Lung (tissue), 17 donors: ENCODE measurements at places on chromosomes 13 and 19. TPM values are rescaled to one million over a fixed set of nuclear protein-coding genes. Genes with fewer than 3 reads are reported as not detected.

OR7C1 gene
- polyA plus RNA-seq, result 0.01 TPM

TUBB4A gene
- polyA plus RNA-seq, result 0.08 TPM

ZNF575 gene
- polyA plus RNA-seq, result 0.48 TPM

KLK5 gene
- not detected for polyA plus RNA-seq

CEACAM19 gene
- 4.7 TPM for polyA plus RNA-seq

NEK5 gene
- polyA plus RNA-seq, result 2.5 TPM

DNA sequence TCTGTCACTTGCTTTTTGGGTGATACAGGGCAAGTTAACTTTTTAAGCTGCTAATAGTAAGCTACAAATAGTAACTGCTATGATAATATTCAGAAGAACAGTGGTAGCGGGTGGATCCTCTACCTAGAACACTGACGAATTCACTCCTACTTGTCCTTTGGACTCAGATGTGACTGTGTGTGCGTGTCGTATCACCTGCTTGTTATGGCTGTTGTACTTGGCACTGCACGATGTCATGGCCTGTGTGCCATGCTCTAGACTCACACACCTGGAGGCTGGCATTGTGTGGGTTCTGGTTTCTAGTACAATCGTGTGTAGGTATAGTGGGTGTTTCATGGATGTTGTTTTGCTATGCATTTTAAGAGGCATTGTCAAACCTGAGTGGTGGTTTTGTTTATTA is 130.8 kb downstream of the ATP8A2 start:
- H3K4me1 ChIP-seq, result no peaks in the 10 kb centered on the region
- no peaks in the 10 kb centered on the region for H3K27me3 ChIP-seq
- no peaks in the 10 kb centered on the region for H3K36me3 ChIP-seq
- H3K27ac ChIP-seq, result no peak overlapping the region

GRCh38 chr13:95496485-95496884 is 56.0 kb upstream of the CLDN10 start:
- H3K4me1 ChIP-seq, result peaks cover 2% of the 10 kb centered on the region
- no peaks in the 10 kb centered on the region for H3K36me3 ChIP-seq
- no peaks in the 10 kb centered on the region for H3K27me3 ChIP-seq
- no peak overlapping the region for H3K4me3 ChIP-seq
- no peak for DNase-seq

DNA sequence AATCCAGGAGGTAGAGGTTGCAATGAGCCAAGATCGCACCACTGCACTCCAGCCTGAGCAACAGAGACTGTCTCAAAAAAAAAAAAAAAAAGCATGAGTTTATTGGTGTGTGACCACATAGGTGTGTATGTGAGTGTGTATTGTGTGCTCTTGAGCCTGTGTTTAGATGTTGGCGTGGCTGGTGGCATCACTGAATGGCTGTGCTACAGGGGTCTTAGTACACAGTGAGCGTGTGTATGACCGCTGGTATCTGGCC is 2.5 kb downstream of the SLC1A5 start:
- H3K36me3 ChIP-seq, result no peaks in the 10 kb centered on the region
- H3K4me3 ChIP-seq, result peak overlapping the region; percentile 67
- peaks cover 32% of the 10 kb centered on the region for H3K4me1 ChIP-seq
- DNase-seq, result no peak
- H3K27me3 ChIP-seq, result no peaks in the 10 kb centered on the region

DNA sequence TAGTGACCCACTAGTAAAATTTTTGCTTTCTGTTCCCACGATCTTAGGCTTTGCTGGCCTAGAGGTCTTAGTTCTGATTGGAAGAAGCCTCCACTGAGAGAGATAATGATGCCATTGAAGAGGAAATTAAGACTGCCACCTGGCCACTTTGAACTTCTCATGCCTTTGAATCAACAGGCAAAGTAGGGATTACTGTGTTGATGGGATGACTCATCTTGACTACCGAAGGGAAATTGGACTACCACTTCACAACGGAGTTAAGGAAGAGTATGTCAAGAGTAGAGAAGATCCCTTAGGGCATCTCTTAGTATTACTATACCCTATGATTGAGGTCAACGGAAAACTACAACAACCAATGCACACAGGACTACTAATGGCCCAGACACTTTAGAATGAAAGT is 12.7 kb upstream of the FREM2 start:
- H3K4me1 ChIP-seq, result no peaks in the 10 kb centered on the region
- no peaks in the 10 kb centered on the region for H3K27me3 ChIP-seq
- H3K36me3 ChIP-seq, result no peaks in the 10 kb centered on the region
- DNase-seq, result no peak
- no peak overlapping the region for H3K4me3 ChIP-seq
- H3K27ac ChIP-seq, result no peak overlapping the region

DNA sequence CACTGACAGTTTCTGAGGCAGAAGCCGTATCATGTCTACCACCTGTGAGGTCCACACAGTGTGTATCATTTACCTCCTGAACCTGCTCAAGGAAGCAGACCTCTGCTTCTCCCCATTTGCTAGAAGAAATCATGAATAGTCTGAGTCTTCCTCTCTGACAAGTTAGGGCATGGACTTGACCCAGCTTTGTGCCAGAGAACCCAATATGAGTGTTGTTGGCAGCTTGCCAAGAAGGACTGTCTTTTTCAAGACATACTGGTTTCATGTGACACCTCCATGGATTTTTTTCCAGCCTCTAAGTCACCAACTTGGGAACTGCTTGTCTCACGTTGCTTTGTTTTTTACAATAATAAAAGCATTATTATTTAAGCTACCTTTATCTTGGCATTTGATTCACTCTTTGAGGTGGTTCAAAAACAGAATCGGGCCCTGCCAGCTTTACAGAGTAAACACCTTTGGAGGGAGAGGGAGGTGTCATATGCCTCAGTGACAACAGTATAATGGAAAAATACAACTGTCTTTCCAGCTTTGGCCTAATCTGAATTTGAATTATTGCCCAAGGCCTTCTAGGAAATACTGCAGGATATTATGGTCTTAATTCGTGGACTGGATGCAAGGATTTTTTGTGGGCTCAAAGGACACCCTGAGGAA is 9.6 kb downstream of the ZNF211 start:
- H3K4me3 ChIP-seq, result no peak overlapping the region
- no peak for DNase-seq
- no peaks in the 10 kb centered on the region for H3K4me1 ChIP-seq
- H3K36me3 ChIP-seq, result peaks cover 55% of the 10 kb centered on the region
- no peak overlapping the region for H3K27ac ChIP-seq
- no peaks in the 10 kb centered on the region for H3K27me3 ChIP-seq

DNA sequence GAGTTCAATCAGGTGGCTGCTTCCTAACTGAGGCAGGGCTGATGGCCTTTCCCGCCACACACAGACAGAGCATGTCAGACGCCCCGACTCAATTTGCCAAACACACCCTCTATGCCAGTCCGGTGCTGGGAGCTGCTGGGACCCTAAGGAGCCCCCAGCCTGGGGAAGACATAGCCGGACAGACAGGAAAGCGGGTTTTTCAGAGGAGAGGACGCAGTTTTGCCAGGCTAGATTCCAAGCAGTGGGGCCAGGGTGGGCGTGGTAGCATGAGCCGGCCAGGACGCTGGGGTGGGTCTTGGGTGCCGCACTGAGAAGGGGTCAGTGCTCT is 19.8 kb downstream of the MAST3 start:
- no peaks in the 10 kb centered on the region for H3K27me3 ChIP-seq
- H3K27ac ChIP-seq, result no peak overlapping the region
- peaks cover 13% of the 10 kb centered on the region for H3K4me1 ChIP-seq
- no peak for DNase-seq

DNA sequence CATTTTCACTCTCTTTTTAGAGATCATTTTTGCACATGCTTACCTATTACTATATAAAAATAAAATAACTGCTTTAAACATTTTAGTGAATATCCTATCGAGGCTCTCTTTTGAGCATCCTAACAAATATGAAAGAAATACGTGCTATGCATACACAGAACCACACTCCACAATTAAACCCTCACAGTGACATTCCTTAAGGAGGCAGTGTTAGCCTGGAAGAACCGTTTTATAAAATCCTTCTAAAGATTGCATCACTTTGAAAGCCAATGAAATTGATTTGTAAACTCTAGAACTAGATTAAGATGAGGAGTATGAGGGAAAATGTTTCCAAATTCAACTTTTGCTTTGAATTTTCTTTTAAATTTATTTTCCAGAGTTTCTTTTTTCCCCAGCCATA is 11.1 kb upstream of the ENOX1 start:
- DNase-seq, result no peak
- H3K27me3 ChIP-seq, result no peaks in the 10 kb centered on the region
- H3K36me3 ChIP-seq, result no peaks in the 10 kb centered on the region
- H3K27ac ChIP-seq, result no peak overlapping the region
- H3K4me1 ChIP-seq, result no peaks in the 10 kb centered on the region
- H3K4me3 ChIP-seq, result no peak overlapping the region

DNA sequence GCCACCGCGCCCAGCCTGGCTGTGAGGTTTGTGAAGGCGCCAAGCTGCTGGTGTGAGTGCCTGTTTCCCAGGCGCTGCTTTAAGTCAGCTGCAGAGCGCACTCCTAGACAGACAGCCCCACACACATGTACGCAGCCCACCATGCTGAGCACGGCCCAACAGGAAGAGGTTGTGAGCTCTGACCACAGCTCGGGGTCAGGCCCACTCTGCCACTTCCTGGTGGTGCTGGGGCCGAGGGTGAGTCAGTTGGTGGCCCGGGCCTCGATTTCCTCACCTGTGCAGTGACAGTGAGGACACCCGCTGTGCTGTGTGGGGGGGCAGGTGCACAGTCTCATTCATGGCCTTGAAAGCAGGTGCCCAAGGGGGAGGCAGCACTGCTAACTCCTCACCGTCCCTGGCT is 106.7 kb downstream of the KDM4B start:
- no peak overlapping the region for H3K4me3 ChIP-seq
- no peaks in the 10 kb centered on the region for H3K4me1 ChIP-seq
- no peak for DNase-seq
- H3K36me3 ChIP-seq, result peaks cover 11% of the 10 kb centered on the region

DNA sequence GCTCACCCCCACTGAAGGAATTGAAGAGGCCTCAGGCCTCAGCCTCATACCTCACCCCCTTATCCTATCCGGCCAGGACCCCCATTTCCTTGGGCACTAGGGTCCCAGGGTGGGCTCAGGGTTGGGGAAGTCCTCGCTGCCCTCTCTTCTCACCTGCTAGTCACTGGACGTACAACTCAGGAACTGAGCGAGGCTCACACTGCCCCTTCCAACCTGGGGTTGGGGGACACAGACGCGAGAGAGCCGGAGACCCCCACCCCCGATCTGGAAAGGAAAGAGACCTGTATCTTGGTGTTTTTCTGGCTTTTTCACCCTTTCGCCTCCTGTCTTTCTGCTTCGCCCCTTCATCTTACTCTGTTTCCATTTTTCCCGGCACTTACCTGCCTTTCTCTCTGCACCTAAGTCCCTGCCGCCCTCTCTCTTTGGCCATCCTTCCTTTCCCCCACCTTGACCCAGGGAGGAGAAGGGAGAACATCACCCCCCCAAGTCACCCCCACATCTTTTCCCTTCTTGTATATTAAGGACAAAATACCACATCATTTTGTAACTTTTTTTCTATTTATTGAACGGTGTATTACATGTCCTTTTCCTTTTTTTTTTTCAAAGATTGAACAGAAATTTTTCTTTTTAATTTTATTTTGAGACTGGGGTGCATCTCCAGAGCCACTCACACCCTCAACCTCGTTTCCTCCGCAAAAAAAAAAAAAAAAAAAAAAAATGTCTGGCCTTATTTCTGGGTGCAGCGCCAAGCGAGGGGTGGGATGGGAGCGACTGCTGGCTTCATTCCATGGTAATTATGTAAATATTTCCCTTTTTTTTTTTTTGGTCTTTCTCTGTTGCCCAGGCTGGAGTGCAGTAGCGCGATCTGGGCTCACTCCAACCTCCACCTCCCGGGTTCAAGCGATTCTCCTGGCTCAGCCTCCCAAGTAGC is 36.6 kb downstream of the ZSWIM4 start:
- peaks cover 7% of the 10 kb centered on the region for H3K4me1 ChIP-seq
- peak; percentile 68 for DNase-seq
- H3K27me3 ChIP-seq, result no peaks in the 10 kb centered on the region
- H3K4me3 ChIP-seq, result no peak overlapping the region
- no peak overlapping the region for H3K27ac ChIP-seq
- peaks cover 42% of the 10 kb centered on the region for H3K36me3 ChIP-seq

GRCh38 chr19:12484011-12484370 is 625 bp downstream of the ZNF709 start:
- H3K4me1 ChIP-seq, result peaks cover 7% of the 10 kb centered on the region
- no peaks in the 10 kb centered on the region for H3K27me3 ChIP-seq
- H3K27ac ChIP-seq, result peak overlapping the region; percentile 78
- H3K36me3 ChIP-seq, result peaks cover 2% of the 10 kb centered on the region
- peak overlapping the region; percentile 93 for H3K4me3 ChIP-seq

- no peak overlapping the region for H3K4me3 ChIP-seq
- no peak overlapping the region for H3K27ac ChIP-seq
- no peaks in the 10 kb centered on the region for H3K36me3 ChIP-seq
- peaks cover 49% of the 10 kb centered on the region for H3K4me1 ChIP-seq
- no peaks in the 10 kb centered on the region for H3K27me3 ChIP-seq
- peak; percentile 98 for DNase-seq
These were observed 11.0 kb downstream of the TSHZ3 start for GRCh38 chr19:31338069-31338776.

- DNase-seq, result no peak
- H3K4me3 ChIP-seq, result no peak overlapping the region
- no peak overlapping the region for H3K27ac ChIP-seq
- no peaks in the 10 kb centered on the region for H3K27me3 ChIP-seq
These were observed 1322.0 kb downstream of the EFNB2 start for GRCh38 chr13:105213512-105213911.

- no peak for DNase-seq
- H3K4me3 ChIP-seq, result no peak overlapping the region
- H3K4me1 ChIP-seq, result peaks cover 1% of the 10 kb centered on the region
These were observed 160.7 kb downstream of the LMO7 start for GRCh38 chr13:75796825-75797224.

DNA sequence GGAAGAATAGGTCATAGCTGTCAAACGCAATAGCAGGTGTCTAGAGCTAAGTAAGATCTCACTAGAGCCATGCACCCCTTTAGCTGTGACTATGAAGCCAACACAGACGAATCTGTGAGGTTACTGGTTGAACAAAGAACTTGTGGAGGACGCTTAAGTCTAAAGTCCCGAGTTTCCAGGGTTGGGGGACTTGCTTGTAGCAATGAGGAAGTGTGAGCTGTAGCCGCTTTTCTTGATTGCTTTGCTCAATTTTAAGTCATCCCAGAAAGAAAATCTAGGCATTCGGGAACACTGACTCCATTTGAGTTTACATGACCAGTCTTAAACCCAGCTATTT is 1.6 kb downstream of the GPC5 start:
- DNase-seq, result peak; percentile 19
- no peak overlapping the region for H3K4me3 ChIP-seq
- no peaks in the 10 kb centered on the region for H3K36me3 ChIP-seq
- H3K4me1 ChIP-seq, result no peaks in the 10 kb centered on the region

GRCh38 chr13:23427342-23427843 is 6.1 kb downstream of the SACS start:
- H3K27me3 ChIP-seq, result peaks cover 2% of the 10 kb centered on the region
- no peak overlapping the region for H3K27ac ChIP-seq
- no peaks in the 10 kb centered on the region for H3K4me1 ChIP-seq
- no peaks in the 10 kb centered on the region for H3K36me3 ChIP-seq

GRCh38 chr13:29537736-29538651 is 57.5 kb downstream of the SLC7A1 start:
- H3K4me3 ChIP-seq, result no peak overlapping the region
- no peaks in the 10 kb centered on the region for H3K27me3 ChIP-seq
- H3K36me3 ChIP-seq, result no peaks in the 10 kb centered on the region
- no peak for DNase-seq
- no peaks in the 10 kb centered on the region for H3K4me1 ChIP-seq
